ENCODE measurements at places on chromosomes 11 and 22.

GRCh38 chr11:107545101-107545514 lies 20.4 kb downstream of the ALKBH8 start:
- no peak for DNase-seq

DNA sequence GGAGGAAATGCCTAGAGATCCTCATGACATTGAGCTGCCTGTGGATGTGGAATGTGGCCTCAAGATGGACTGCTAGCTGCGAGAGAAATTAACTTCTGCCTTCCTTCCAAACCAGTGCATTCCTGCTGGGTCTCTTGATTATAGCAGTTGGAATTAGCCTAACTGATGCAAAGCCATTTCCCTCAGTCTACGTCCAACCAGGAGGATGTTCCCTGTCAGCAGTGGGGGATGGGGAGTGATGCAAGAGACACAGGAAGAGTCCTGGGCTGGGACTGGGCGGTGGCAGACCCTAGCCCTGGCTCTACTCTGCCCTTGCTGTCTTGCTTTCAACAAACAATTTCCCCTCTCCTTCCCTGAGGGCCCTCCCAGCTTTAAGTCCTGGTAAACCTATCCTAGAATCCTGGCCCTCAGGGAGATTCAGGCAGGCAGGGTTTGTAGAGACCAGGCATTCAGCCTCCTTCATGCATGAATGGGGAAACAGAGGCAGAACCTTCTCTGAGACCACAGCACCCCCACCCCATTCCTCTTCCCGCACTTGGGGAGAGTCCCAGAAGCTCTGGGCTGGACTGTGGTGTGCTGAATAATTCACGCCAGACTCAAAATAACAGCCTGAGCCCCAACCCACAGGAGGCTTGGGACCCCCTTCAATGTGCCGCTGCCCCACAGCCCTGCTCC lies 17.0 kb downstream of the C11orf96 start:
- DNase-seq, result peak; percentile 70

GRCh38 chr11:37484298-37484697 lies 886.3 kb upstream of the RAG2 start:
- no peak for DNase-seq

DNA sequence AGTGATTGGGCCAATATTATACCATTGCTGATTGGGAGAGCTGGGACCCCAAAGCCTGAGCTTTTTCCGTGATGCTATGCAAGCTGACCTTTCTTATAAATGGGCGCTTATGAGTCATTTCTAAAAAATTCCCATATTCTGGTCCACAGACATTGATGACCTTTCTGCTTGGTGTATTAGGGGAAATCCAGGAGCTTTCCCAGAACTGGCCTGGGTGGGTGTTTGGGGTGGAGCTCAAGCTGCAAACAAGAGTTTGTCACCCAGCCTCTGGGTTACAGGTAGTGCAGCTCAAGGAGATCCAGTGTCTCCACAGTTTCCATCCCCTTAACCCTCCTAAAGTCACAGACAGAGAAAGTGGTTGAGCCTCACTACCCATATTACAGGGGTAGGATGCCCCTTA lies 67.7 kb downstream of the CCDC81 start:
- DNase-seq, result no peak

DNA sequence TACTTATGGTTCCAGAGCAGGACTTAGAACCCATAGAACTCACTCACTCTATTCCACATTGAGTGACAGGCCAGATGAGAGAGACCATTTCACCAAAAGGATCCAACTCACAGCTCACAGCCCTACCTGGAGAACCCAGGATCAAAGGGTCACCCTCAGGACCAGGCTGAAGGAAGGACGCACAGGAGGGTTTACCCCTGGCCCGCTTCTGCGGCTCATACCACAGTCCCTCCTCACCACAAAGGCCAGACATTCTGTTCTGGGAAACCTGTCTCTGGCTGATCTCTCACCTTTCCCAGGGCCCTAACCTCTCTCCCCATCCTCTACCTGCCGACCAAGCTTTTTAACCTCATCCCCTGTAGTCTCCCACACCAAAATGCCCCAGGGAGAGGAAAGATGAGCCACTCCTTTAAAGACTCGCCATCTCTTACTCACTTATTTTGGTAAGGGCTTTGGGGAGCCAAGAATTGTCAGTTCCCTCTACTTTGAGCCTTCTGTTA lies 4.7 kb downstream of the FOSL1 start:
- DNase-seq, result no peak

GRCh38 chr11:13207270-13207664 lies 70.3 kb upstream of the BMAL1 start:
- DNase-seq, result peak; percentile 53

DNA sequence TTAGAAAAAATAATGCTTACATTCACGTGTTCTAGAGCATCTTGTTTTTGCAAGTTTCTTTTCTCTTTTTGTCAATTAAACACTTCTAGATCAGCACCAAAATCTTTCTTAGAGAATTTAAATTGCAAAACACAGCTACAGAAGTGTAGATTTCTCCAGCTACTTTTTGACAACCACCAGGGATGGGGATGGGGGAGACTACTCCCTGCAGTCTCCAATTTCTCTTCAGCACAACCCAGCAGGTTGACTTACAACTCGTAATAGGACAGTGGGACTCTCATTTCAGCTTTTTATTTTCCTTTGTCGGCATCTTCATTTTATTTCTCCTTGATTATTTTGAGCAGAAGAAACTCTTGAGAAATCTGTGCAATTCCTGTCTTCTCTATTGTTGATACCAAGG lies 441.2 kb downstream of the LRRC4C start:
- no peak for DNase-seq

GRCh38 chr11:112658431-112658878 lies 302.8 kb upstream of the NCAM1 start:
- peak; percentile 30 for DNase-seq

DNA sequence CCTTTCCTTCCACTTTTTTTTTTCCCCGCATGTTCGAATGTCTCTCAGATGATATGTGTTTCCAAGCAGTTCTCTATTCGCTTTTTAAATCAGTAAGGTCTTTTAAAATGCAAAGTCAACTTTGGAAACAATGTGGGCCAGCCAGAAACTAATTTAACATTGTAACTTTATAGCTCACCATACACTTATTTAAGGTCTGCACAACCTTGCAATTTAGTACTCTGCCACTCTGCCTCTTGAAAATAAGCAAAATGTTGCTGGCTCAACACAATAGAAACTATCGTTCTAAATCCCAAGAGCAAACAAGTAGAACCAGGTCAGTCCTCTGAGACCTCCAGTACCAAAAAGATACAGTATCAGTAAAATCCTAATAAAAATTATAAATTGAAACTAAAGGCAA lies 109.0 kb downstream of the SIK3 start:
- DNase-seq, result no peak

DNA sequence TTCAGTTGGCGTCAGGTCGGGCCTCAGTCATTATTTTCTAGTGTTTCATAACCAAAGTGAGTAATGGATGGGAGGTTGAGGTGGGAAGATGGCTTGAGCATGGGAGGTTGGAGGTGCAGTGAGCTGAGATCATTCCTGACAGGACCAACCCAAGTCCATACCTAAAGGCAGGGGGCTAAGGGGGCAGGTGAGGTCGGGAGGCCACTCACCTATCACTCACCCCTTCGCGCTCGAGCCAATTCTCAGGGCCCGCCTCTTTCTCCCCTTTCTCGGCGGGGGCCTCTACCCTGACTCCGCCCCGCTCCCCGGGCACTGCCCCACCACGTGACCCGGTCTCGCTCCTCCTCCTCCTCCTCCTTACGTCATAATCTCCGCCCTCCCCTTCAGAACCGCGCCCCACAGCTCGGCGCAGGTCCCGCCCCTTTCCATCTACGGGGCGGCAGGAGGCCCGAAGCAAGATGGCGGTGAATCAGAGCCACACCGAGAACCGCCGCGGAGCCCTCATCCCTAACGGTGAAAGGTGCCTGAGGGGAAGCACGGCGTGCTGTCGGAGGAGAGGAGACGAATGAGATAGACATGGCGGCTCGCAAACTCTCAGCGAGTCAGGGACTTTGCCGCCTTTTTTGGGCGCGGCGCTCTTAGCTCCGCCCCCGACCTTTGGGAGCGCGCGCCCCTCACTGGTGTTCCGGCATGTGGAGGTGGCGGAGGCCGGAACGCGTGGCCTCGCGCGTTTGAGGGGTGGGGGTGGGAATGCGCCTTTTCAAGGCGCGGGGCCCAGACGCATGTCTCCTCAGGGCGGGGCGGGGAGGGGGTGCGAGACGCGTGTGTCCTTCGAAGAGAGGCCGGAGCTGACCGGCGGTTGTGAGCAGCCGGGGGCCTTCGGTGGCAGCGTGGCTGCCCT lies at the start of gene WBP2NL:
WBP2NL (plus strand) TSS at position 428 of the 901 bp plus-strand sequence; CDS start at position 459, 31 bp downstream.
- DNase-seq, result no peak

DNA sequence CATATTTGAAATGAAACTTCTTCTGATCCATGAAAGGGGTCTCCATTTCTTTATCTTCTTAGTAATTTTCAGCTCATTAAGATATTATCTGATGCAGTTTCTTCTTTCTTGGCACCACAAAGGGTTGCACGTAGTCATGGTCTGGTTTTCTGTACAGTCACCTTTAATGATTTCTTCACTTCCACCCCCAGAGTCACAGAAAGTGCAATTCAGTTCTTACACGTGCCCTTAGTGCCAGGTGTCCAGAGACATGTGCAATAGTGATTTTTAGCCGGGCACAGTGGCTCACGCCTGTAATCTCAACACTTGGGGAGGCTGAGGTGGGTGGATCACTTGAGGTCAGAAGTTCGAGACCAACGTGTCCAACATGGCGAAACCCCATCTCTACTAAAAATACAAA lies 202.8 kb upstream of the MTNR1B start:
- no peak for DNase-seq

- no peak for DNase-seq
Measured at GRCh38 chr11:104688731-104689130, 209.5 kb downstream of the CASP12 start.

- DNase-seq, result peak; percentile 94
Measured at GRCh38 chr22:41857155-41857859, 24.4 kb downstream of the SREBF2 start.
